Stimulated activated CD8-positive, alpha-beta memory T cell treated with anti-CD3 and anti-CD28 coated beads, Interleukin-15, amount 100 ng/mL, for 4 hours (primary cell): ENCODE measurements at places on chromosomes 3 and 15.

- no peak for DNase-seq
Measured at GRCh38 chr3:72950372-72950771, 46.2 kb upstream of the PPP4R2 start.

- DNase-seq = no peak
Measured at GRCh38 chr3:156109989-156110388, 10.4 kb upstream of the KCNAB1 start.

- no peak for DNase-seq
Measured at GRCh38 chr3:64379221-64379620, 154.0 kb upstream of the PRICKLE2 start.

GRCh38 chr3:99921986-99922385, 104.3 kb downstream of the CMSS1 start:
- DNase-seq = no peak

GRCh38 chr3:43512754-43513404, 108.9 kb downstream of the ANO10 start:
- no peak for DNase-seq

DNA sequence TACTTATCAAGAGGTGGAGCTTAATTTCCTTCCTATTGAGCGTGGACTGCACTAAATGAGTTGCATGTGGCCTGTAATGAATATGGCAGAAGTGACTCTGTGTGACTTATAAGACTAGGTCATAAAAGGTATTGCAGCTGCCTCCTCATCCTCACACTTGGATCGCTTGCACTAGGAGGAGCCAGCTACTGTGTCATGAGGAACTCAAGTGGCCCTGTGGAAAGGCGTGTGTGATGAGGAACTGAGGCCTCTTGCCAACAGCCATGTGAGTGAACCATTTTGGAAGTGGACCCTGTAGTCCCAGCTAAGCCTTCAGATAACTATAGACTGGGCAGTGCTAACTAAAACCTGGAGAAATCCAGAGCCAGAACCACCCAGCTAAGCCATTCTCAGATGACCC, 7.1 kb upstream of the SLC30A4 start:
- DNase-seq = no peak

- no peak for DNase-seq
Measured at GRCh38 chr3:40265181-40265580, 44.3 kb upstream of the EIF1B start.

- no peak for DNase-seq
Measured at GRCh38 chr3:114115143-114115542, 58.6 kb downstream of the QTRT2 start.

DNA sequence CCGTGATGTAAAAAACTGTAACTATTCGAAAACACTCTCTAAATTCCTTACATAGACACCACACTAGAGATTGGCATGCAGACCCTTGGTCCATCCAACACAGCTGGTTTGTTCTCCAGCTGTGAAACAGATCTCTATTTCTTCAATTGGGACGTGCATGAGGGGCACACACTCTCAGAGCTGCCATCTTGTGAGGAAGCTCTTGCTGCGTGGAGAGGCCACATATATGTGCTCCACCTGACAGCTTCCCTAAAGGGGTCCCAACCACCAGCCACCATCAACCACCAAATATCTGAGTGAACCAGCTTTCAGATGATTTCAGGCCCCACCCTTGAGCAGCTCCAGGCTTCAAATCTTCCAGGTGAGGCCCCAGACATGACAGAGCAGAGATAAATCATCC, 25.6 kb downstream of the SSUH2 start:
- DNase-seq = no peak
